Fibroblast of skin of left biceps (primary cell): ENCODE measurements at places on chromosomes 2 and 18.

DNA sequence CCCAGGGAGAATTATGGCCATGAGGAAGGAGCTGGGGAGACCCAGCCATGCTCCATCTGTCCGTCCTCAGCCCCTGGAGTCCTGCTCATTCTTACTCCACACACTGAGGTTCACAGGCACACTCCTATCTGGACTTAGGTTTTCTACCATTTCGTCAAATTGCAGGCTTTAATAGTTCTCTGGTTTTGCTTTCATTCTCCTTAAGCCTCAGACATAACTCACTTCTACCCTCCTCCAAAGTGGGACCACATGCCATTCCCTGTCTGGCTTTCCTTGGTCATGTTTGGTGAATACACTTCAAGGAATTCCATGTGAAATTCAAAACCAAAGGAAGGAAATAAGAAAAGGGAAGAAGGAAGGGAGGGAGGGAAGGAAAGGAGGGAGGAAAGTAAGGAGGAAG lies 115.7 kb downstream of the CMPK2 start:
- no peak for DNase-seq

- peak; percentile 83 for DNase-seq
These were observed 25.9 kb upstream of the IMPA2 start for GRCh38 chr18:11955239-11956029.

GRCh38 chr2:207528980-207529329 lies 807 bp upstream of the CREB1 start:
- DNase-seq, result no peak

- DNase-seq, result no peak
These were observed 13.9 kb upstream of the ATL2 start for GRCh38 chr2:38390947-38391346.

- no peak for DNase-seq
These were observed 201.4 kb upstream of the DDX18 start for GRCh38 chr2:117613101-117613500.

DNA sequence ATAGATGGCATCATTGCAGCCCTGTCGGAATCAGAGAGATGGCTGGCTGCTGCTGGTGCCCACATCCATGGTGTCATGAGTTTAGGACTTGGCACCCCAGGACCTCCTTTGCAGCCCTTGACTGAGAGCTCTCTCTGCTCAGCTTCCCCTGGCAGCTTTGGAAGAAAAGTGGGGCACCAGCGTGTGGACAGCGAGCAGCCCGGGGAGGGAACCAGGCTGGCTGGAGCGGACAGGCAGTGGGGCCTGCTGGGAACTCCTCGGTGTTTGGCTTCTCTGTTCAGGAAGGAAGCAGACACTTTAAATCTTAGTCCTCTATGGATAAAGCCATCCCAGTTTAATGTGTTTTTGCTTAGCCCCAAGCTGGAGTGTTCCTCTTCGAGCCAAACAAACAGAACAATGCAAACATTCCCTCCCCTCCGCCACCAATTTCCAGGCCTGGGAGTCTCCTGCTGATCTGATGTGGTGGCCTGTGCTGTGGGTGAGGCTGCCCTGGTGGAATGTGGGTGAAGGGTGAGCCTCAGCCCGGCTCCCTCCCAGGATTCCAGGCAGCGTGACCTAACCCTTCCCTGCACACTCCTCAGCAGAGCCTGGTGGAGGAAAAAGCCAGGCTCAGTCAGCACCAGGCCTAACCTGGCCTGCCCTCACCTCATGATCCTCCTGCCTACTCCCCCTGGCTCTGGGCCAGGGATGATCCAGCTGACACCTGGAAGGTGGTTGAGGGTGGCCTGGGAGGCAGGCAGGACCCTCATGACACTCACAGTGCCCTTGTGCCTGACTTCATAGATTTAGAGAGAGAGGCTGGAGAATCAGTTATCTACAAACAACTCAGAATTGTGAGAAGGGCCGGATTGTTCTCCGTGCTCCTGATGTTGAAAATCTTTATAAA lies 21.6 kb upstream of the ITGB6 start:
- DNase-seq, result no peak

GRCh38 chr2:71064754-71065621 lies 3.5 kb upstream of the NAGK start:
- DNase-seq, result no peak

DNA sequence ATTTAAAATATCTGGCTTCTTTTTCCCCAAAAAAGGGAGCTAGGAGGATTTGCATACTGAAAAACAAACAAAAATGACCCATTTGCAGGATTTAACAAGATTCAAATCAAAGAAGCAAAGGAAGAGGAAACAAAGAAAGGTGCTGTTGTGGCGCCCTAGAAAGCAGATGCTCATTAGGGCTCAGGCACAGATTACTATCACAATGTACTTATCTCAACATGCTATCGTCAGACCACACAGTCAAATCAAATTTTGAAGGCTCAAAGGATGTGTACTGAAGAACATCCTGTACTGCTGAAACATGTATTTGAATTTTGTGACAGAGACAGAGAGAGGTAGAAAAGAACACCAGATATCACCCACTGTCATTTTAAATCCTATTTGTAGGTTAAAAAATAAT lies 10.9 kb downstream of the RBMS1 start:
- no peak for DNase-seq

DNA sequence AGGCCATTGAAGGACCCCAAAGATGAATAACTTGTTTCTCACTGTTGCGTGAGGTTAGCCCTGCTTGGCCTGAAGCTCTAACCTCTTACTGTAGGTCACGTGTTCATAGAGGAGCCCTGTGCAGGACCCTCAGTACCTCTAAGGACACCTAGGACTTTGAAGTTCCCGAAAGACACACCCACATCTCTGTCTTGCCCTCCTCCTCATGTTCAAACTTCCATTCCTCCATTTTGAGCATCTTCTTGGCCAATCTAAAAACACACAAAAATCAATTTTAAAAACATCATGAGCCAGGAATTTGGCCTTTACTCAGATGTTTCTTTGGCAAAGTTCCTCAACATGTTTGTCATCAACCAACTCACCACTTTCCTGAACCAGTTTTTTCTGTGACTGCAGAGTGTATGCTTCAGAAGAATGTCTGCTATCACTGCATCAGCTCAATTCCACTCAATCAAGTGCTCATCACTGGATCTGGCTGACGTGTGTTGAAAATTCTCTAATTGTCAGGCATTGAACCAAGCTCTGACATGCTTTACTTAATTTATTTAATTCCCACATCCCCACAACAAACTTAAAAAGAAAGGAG lies 101.6 kb downstream of the AP1S3 start:
- DNase-seq, result peak; percentile 95

GRCh38 chr2:64943387-64944150 lies 45.6 kb upstream of the SLC1A4 start:
- DNase-seq, result no peak

- DNase-seq, result no peak
These were observed 41.5 kb downstream of the SUCLG1 start for GRCh38 chr2:84417453-84418145.

DNA sequence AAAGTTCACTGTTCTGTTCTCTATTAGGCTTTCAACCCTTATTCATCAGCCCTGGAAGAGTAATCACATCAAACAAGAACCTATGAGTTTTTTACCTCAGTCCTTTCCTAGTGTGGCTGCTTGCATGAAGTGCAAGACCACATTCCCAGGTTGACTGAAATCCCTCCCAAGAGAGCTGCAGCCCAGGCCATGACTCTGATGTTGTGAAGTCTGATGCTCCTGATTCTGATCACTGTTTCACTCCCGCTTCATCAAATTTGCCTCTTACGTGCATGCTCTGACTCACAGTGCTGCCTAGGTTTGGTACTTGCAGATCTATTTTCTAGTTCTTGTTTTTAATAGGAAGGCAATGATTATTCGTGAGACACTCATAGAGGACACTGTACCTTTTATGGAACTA lies 58.2 kb upstream of the DSEL start:
- DNase-seq, result no peak

DNA sequence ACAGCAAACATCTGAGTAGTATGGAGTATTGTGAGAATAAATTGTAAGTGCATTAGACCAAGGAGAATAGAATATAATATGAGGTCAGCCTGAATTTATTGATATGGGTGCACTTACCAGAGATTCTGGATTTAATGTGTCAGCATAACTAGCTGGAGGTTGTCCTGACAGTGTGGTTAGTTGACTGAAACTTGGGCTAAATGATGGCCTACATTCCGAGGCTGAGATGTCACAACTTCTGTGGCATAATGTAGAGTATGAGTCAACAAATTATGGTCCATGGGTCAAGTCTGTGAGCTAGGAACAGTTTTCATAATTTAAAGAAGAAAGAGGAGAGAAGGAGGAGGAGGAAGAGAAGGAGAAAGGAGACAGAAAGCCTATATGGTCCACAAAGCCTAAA lies 127.6 kb downstream of the QPCT start:
- no peak for DNase-seq

DNA sequence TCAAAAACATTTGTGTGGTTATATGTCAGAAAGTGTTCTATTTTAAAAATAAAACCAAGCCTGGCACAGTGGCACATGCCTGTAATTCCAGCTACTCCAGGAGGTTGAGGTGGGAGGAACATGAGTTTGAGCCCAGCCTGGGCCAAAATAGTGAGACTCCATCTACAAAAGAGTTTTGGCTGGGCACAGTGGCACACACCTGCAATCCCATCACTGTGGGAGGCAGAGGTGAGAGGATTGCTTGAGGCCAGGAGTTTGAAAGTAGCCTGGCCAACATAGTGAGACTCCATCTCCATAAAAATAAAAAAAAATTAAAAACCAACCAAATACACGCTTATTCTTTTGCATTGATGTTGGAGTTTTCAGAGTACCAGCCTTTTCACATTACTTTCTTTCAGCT lies 9.6 kb downstream of the ANKRD12 start:
- no peak for DNase-seq

- no peak for DNase-seq
These were observed 137.6 kb downstream of the UPP2 start for GRCh38 chr2:158239271-158239670.

- no peak for DNase-seq
These were observed 238.6 kb upstream of the SLC8A1 start for GRCh38 chr2:40690525-40690924.

DNA sequence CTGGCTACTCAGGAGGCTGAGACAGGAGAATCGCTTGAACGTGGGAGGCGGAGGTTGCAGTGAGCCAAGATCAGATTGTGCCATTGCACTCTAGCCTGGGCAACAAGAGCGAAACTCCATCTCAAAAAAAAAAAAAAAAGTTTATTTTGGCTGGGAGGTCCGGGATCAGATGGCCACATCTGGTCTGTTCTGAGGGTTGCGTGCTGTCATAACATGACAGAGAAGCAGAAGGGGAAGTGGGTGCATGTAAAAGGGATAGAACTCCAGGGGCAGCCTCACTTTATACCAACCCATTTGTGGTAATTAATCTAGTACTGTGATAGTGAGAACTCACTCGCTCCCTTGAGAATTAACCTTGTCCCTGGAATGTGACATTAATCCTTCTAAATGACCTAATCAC lies 101.2 kb downstream of the PTPN4 start:
- no peak for DNase-seq

GRCh38 chr2:10814571-10815331 lies 2.2 kb upstream of the PDIA6 start:
- DNase-seq, result no peak

GRCh38 chr2:143125717-143126116 lies 3.5 kb upstream of the ARHGAP15 start:
- no peak for DNase-seq

DNA sequence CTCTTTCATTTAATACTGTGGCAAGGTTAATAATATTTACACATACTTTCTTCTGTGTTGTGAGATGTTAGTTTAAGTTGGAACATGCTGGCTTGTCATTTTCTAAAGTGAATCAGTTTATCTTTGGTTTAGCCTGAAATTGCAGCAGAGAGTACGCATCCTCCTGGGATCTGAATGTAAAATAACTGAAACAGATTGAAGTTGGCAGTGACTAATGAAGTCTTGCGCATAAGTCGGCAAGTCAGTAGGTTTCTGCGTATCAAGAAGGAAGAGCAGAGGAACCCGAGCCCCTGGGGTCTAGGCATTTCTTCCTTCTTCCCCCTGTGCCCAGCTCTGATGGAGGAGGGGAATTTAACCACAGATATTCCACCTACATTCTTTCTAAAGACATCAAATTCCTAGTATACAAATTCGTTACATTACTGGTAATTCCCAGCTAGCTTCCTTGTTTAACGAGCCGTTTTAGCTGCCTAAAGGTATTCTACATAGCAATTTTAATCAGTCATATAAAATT lies 392.1 kb upstream of the RAB12 start:
- DNase-seq, result no peak

GRCh38 chr2:137566387-137566786 lies 397.9 kb upstream of the HNMT start:
- no peak for DNase-seq

DNA sequence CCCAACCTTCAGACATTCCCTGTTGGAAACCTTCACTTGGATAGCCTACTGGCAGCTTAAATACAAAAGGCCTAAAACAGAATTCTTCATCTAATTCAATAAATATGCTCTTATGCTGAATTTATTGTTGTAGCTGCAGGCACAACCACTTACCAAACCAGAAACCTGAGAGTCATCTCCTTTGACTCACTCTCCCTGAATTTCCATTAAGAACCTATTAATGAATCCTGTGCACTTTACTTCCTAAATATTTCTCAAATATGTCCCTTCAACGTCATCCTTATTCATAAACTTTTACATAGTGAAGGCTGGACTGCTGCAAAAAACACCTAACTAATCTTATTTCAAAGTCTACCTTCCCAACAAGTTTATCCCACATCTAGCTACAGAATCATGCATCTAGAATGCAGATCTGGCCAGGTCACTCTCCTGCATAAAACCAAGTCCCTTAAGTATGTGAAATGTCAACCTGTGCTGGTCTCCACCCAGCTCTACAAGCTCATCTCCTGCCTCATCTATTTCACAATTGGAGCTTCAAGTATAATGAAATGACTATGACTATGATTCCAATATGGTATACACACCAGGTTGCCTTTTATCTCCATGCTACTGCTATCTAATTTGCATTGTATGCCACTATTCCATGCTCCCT lies 354.2 kb downstream of the ZEB2 start:
- DNase-seq, result no peak

DNA sequence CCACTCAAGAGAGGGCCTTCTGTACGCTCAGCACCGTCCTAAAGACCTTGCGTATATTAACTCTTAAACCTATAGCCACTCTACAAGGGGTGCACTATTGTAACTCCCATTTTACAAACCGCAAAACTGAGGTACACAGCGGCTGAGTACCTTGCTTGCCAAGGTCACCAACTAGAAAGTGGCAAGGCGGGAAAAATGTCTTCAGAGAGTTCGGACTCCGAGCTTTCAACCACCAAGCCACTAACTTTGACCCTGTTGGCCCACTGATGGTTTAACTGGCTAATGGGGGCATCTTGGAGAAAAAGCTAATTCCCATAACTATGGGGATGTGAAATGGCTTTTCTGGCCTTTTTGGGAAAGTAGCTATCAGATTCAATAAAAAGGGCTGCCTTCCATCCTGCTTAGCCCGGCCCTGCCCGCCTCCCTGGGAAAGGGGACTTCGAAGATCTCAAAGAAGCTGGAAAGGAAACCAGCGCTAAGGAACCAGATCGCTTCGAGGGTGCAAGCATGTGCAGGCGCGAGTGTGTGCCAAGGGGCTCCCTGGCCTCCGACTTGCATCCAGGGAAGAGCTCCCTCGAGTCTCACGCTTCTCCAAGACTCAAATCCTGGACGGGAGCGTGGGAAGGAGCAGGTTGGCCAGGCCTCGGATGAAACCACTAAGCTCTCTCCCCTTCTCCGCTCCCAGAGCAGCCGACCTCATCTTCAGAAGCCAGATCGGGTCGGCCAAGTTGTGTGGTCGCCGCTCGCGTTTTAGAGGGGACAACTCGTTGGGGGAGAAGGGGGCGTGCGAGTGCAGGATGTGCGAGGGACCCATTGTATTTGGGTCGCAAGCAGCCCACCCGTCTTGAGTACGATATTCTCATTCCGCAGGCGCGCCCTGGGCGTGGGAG lies 2.2 kb upstream of the SP5 start:
- DNase-seq, result no peak

GRCh38 chr2:12163866-12164265 lies 417.4 kb downstream of the LPIN1 start:
- no peak for DNase-seq

GRCh38 chr2:46555011-46555410 lies 75.6 kb downstream of the TMEM247 start:
- no peak for DNase-seq
